ENCODE measurements at places on chromosomes 1 and 21.
A peak's percentile ranks its signal among the peaks of the same experiment; 100 is the strongest.

DNA sequence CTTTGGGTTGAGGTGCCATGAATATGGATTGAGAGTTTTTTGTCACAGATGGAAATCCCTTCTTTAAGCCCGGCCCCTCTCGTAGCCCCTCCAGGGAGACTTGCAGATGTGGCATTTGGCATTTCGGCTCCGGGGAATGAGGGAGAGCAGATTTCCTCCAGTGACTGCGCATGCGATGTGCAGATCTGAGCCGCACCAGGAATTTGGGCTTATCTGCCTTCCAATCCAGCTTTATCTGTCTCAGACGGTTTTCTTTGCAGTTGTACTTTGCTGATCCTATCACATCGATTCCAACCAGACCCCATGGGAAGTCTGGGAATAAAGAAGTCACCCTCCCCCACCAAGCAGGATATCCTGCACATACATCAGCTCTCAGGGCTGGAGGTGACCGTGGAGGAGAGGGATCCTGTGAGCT is 11.7 kb downstream of the KIF26B start:
- DNase-seq = peak; percentile 10

DNA sequence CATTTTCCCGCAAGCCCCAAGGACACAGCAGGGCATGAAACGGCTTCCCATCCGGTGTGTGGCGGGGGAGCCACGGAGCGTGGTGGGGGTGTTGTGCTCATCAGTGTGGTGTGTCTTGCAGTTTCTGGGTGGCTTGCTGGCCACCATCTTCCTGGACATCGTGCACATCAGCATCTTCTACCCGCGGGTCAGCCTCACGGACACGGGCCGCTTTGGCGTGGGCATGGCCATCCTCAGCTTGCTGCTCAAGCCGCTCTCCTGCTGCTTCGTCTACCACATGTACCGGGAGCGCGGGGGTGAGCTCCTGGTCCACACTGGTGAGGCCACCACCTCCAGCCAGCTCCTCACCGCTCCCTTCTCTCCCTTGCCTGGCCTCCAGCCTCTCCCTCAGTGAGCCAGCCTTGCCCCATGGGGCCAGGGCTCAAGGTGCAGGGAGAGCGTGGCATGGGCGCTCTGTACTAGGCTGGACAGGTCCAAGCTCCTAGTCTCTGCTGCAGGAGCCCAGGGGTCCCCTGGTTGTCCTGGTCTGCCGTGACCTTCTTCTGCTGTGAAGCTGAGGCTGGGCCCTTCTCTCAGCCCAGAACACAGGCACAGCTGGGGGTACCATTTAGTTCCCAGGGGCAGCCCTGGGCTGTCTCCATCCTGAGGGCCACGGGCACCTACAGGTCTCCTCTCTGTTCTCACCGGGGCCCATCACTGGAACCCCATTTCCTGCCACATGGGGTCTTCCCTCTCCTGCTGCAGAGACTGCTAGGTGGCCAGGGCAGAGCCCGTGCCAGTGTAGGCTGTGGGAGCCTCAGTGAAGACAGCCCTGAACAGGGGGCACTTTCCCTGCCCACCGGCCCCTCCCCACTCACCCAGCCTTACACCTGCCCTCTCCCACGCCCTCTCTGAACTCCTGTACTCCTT is 12.6 kb downstream of the AGTRAP start:
- DNase-seq = no peak

DNA sequence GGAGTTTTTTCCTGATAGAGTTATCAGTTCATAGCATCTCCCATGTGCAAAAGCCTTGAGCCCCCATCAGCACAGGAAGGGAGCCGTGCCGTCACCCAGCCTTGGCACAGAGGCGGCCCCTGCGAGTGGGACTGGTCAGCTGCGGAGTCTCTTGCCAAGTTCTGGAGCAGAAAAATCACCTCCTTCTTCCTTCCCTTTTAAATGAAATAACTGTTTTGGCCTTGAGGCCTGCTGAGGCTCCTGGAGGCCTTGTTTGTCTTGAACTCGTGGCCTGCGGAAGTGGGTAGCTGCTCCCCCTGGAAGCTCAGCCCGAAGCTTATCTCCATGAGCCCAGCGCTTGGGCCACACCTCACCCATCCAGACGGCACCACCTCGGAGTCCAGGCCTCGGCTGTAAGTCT is 145.7 kb upstream of the TMEM51 start:
- no peak for DNase-seq

DNA sequence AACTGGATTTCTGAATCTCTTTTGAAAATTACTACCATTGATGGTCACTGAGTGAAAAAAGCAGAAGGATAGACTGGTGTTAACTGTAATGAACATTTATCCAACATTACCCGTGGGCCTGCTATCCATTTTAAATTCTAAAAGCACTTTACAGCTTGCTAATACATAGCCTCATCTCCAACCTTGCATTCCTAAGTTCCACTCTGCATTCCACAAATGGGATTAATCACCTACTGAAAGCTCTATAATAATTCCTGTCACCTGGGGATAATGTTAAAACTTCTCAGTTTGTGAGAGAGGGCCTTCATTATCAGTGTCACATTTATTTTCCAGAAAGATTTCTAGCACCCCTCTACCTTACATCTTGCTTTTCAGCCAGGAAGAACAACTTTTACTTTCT is 38.2 kb downstream of the PTPRC start:
- peak; percentile 18 for DNase-seq

DNA sequence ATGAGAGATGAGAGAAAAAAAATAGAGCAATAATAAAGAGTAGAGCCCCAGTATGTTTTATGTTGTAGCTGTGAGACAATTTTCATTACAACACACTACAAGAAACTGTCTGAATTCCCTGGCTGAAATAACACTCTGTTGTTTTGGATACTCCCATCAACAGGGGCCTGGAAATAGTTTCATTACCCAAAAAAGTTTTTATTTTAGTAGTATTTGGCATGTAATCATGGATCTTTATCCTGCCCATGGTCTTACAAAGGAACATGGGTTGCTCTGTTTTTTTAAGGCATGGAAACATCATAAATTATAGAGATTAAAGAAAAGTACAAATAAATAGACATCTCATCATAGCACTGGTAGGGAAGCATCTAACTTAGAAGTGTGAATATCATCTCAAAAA is 56.3 kb downstream of the GNG12 start:
- DNase-seq = no peak

DNA sequence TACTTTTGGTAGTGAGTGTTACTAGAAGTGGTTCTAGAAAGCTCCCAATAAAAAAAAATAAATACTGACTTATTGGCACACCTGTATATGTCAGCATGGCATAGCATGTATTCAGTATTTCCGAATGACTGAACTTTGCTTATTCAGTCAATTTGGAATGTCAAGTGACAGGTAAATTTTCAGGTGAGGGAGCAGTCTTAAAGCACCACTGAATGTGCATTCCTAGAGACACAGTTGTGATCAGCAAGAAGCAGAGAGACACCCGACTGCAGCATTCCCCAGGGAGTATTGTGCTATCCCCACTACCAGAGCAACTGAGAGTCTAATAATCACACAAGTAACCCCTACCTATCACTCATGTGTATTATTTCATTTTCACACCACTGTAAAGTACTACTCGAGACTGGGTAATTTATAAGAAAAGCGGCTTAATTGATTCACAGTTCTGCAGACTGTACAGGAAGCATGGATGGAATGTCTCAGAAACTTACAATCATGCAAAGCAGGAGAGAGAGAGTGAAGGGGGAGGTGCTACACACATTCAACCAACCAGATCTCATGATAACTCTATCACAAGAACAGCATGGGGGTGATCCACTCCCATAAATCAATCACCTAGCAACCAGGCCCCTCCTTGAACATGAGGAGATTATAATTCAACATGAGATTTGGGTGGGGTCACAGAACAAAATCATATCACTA is 201.5 kb downstream of the TBX15 start:
- DNase-seq = no peak

Measured in HFFc6 (cell line).